Type B pancreatic cell (in vitro differentiated cells): ENCODE measurements at places on chromosomes 4 and X. TPM values are rescaled to one million over a fixed set of nuclear protein-coding genes. Genes with fewer than 3 reads are reported as not detected.

Gene TLR6
- total RNA-seq, result 0.56 and 0.67 TPM in 2 replicates

Gene ANK2
- 18.6 and 27.7 TPM in 2 replicates for total RNA-seq

Gene ETDA
- total RNA-seq, result not detected in 2 replicates

Gene CCDC149
- total RNA-seq, result 8.8 and 9.1 TPM in 2 replicates

Gene CENPVL2
- total RNA-seq, result 0.33 and 0.85 TPM in 2 replicates

Gene MAGEB17
- total RNA-seq, result 0.26 TPM in 1 of 2 replicates, not detected in the other

Gene ADH6
- total RNA-seq, result 5.2 and 9.8 TPM in 2 replicates

- H3K4me1 ChIP-seq, result peaks cover 7% of the 10 kb centered on the region
- H3K27me3 ChIP-seq, result peaks cover 10% of the 10 kb centered on the region
- H3K36me3 ChIP-seq, result no peaks in the 10 kb centered on the region
- H3K27ac ChIP-seq, result peak overlapping the region; percentile 93
- H3K4me3 ChIP-seq, result peak overlapping the region; percentile 94
Observed at GRCh38 chr4:83110223-83110945, 4.1 kb downstream of the PLAC8 start.

DNA sequence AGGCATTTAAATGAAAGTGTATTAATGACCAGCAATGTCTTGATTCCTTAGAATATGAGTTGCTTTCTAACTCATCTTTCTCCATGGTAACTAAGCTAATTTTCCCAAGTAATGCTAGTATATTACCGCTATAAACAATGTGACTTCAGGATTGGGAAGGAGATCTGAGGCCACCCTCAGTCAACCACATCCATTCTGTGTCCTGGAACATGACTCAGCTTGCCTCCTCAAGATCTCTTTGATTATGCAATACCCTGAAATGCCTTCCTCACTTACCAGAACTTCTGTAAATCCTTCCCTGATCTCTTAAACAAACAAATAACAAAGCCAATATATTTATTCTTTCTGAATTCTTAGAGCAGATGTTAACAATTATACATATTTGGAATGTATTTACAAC is 1495.5 kb downstream of the PCDH18 start:
- H3K4me3 ChIP-seq, result no peak overlapping the region
- H3K27ac ChIP-seq, result no peak overlapping the region
- no peaks in the 10 kb centered on the region for H3K27me3 ChIP-seq
- no peaks in the 10 kb centered on the region for H3K36me3 ChIP-seq
- no peaks in the 10 kb centered on the region for H3K4me1 ChIP-seq

GRCh38 chr4:113059449-113060182 is 10.2 kb downstream of the ANK2 start:
- peaks cover 3% of the 10 kb centered on the region for H3K4me1 ChIP-seq
- no peak for DNase-seq
- H3K27me3 ChIP-seq, result peaks cover 19% of the 10 kb centered on the region

GRCh38 chrX:98956014-98956413 is 1454.1 kb downstream of the PCDH19 start:
- no peaks in the 10 kb centered on the region for H3K27me3 ChIP-seq
- no peaks in the 10 kb centered on the region for H3K36me3 ChIP-seq
- DNase-seq, result no peak
- H3K27ac ChIP-seq, result no peak overlapping the region

DNA sequence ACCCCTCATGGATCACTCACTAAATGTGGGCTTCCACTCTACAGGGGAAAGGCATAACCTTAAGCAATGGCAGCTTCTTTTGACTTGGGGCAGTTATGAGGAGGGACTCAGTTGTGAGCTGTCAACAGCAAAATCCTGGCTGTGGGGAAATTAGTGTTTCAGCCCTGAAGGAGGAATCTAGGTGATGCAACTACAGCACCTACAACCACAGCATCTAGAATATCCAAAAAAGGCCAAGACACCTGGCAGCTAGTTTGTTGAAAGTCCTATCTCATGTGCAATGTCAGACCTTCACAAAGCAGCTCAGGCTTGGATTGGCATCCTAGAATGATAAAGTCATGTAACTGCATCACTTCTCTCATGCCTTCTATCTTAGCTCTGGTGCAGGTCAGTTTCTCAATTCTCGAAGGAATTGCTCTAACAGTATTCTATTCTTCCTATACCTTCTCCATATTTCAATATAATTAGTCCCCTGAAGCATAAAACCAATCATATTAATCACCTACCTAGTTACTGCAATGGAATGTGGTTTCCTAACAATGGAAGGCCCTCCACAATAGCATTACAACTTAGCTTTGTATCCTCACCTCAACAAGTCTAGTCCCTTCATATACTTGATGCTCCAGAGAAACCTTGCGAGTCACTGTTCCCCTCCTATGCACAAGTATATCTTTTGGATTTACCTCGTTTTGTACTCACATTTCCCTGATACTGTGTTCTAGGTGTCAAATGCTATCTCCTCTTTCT is 5.5 kb upstream of the ANTXR2 start:
- H3K27me3 ChIP-seq, result peaks cover 8% of the 10 kb centered on the region
- no peak overlapping the region for H3K4me3 ChIP-seq
- H3K36me3 ChIP-seq, result no peaks in the 10 kb centered on the region
- DNase-seq, result no peak
- H3K27ac ChIP-seq, result no peak overlapping the region

GRCh38 chr4:45033676-45034419 is 307.5 kb upstream of the GNPDA2 start:
- no peak overlapping the region for H3K27ac ChIP-seq
- H3K36me3 ChIP-seq, result no peaks in the 10 kb centered on the region
- no peak overlapping the region for H3K4me3 ChIP-seq
- peaks cover 36% of the 10 kb centered on the region for H3K27me3 ChIP-seq
- no peak for DNase-seq

GRCh38 chrX:136067966-136068365 is 79.4 kb upstream of the FHL1 start:
- no peak overlapping the region for H3K4me3 ChIP-seq
- no peaks in the 10 kb centered on the region for H3K27me3 ChIP-seq
- H3K27ac ChIP-seq, result no peak overlapping the region
- H3K4me1 ChIP-seq, result peaks cover 6% of the 10 kb centered on the region
- no peak for DNase-seq
- H3K36me3 ChIP-seq, result no peaks in the 10 kb centered on the region

DNA sequence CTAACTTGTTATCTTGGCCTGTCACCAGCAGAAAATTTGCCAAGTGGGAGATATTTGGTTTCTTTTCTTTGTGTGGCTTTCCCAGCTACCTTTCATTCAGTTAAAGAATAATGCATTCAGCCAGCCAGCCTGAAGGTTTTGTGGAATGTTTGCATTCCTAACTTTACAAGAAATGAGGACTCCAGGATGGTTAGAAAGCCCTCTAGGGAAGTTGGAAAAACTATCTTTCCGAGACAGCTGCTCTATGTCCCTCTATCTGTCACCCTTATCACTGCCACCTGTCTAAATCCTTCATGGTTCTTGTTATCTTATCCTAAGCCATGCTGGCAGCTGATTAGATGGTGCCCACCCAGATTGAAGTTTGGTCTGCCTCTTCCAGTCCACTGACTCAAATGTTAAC is 384.2 kb downstream of the SH3BGRL start:
- no peak for DNase-seq
- H3K4me1 ChIP-seq, result no peaks in the 10 kb centered on the region
- no peak overlapping the region for H3K27ac ChIP-seq
- no peaks in the 10 kb centered on the region for H3K36me3 ChIP-seq

DNA sequence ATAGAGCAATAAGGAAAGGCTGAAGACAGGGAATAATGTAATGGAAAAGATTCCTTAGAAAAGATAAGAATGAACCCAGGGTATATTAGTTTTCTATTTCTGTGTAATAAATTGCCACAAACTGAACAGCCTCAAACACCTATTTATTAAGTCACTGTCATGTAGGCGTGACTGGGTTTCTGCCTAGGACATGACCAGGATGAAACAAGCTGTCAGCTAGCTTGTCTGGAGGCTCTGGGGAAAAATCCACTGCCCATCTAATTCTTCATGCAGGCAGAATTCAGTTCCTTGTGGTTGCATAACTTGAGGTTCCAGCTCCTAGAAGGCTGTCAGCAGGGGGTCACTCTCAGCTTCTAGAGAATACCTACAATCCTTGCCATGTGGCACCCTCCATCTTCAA is 277.7 kb downstream of the TMA16 start:
- H3K4me3 ChIP-seq, result no peak overlapping the region
- no peak overlapping the region for H3K27ac ChIP-seq
- H3K36me3 ChIP-seq, result no peaks in the 10 kb centered on the region
- H3K4me1 ChIP-seq, result no peaks in the 10 kb centered on the region
- no peaks in the 10 kb centered on the region for H3K27me3 ChIP-seq
- DNase-seq, result no peak

GRCh38 chrX:13428053-13428786 is 108.4 kb upstream of the ATXN3L start:
- no peak overlapping the region for H3K27ac ChIP-seq
- no peaks in the 10 kb centered on the region for H3K36me3 ChIP-seq
- H3K4me1 ChIP-seq, result no peaks in the 10 kb centered on the region
- no peak for DNase-seq
- no peaks in the 10 kb centered on the region for H3K27me3 ChIP-seq
- H3K4me3 ChIP-seq, result no peak overlapping the region

- H3K36me3 ChIP-seq, result no peaks in the 10 kb centered on the region
- no peak overlapping the region for H3K27ac ChIP-seq
- DNase-seq, result no peak
- H3K4me1 ChIP-seq, result peaks cover 30% of the 10 kb centered on the region
- H3K27me3 ChIP-seq, result no peaks in the 10 kb centered on the region
Observed at GRCh38 chrX:132041015-132041414, 17.9 kb downstream of the STK26 start.

DNA sequence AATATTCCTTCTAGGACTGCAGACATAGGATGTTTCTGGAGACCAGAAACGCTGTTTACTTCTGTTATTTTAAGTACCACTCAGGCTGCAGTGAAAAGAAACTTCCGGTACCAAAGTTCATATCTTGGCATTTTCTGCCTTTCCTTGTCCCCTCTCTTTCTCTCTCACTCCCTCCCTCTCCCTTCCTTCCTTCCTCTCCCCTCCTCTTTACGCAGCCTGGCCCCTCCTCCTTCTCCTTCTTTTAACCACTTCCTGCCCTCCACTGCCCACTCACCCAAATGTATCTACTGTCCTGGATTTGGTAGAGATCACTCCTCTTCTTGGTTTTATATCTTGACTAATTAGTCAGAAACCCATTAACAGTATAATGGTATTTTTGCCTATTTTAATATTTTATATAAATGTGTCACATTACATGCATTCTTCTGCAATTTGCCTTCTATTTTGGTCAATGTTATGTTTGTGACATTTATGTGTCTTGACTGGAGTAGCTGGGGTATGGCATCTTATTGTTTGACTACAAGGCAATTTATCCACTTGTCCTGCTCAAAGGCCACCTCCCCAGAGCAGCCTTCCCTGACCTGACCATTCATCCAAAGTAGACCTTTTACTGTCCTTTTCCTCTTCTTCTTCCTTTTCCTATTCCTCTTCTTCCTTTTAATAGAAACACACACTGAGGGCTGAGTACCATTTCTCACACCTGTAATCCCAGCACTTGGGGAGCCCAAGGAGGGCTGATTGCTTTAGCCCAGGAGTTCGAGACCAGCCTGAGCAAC is 56.9 kb downstream of the BCOR start:
- no peak overlapping the region for H3K4me3 ChIP-seq
- no peak for DNase-seq
- H3K27me3 ChIP-seq, result no peaks in the 10 kb centered on the region
- no peak overlapping the region for H3K27ac ChIP-seq
